ENCODE measurements at places on chromosomes 2 and 18.

- no peaks in the 10 kb centered on the region for H3K36me3 ChIP-seq
- peaks cover 7% of the 10 kb centered on the region for H3K4me1 ChIP-seq
- no peak overlapping the region for H3K4me3 ChIP-seq
- no peaks in the 10 kb centered on the region for H3K27me3 ChIP-seq
- H3K27ac ChIP-seq, result no peak overlapping the region
Measured at GRCh38 chr2:8252997-8253694, 428.7 kb upstream of the ID2 start.

DNA sequence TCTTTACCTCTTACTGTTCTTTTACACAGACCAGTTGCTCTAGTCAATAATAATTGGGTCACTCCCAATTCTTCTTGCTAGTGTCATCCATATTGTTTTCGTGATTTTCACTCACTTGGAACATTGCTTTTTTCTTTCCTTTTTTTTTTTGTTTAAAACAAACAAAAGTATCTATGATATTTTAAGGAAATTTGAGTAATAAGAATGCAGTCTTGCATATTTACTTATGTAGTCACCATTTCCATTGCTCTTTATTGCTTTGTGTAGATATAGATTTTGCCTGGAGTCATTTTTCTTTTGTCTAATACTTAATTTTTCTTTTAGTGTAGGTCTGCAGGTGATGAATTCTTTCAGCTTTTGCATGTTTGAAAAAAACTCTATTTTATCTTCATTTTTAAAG, 71.9 kb downstream of the WDR7 start:
- H3K36me3 ChIP-seq, result peaks cover 31% of the 10 kb centered on the region
- no peaks in the 10 kb centered on the region for H3K27me3 ChIP-seq
- no peak overlapping the region for H3K27ac ChIP-seq
- no peak overlapping the region for H3K4me3 ChIP-seq
- no peak for DNase-seq

DNA sequence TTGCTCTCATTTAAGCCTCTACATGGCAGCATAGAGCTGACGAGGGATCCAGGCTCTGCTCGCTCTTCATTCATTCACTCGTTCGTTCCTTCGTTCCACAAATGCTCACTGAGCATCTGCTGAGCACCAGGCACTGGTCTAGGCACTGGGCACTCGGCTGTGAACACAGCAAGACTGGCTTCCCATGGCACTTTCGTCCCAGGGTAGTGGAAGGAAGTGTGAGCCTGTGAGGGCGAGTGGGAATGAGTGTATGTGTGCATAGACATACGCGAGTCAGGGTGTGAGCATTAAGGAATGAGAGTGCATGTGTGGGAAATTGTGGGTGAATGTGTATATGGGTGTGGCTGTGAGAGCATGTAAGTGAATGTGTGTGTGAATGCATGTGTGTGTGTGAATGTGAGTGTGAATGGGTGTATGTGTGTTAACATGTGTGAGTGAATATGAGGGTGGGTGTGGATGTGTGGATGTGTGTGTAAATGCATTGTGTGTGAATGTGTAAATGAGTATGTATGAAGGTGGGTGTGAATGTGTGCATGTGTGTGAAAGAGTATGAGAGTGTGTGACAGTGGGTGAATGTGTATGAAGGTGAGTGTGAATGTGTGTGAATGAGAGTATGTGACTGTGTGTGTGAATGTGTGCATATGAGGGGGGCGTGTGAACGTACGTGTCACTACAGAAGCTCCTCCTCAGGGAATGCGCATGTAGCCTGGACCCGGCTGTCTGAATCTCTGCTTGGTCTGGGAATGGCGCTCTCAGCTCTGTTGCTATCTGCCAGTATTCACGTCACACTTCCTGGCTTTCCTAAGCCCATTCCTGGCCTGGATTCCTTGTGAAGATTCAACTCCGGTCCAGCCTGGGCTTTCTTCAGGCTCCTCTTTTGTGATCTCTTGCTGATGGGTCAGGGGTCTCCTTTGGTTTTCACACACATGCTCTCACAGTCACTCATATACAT, 28.8 kb downstream of the SNORC start:
- no peak overlapping the region for H3K27ac ChIP-seq
- no peaks in the 10 kb centered on the region for H3K36me3 ChIP-seq
- H3K4me3 ChIP-seq, result no peak overlapping the region
- no peaks in the 10 kb centered on the region for H3K4me1 ChIP-seq
- peaks cover 55% of the 10 kb centered on the region for H3K27me3 ChIP-seq
- no peak for DNase-seq

- no peaks in the 10 kb centered on the region for H3K4me1 ChIP-seq
- no peak for DNase-seq
- peaks cover 17% of the 10 kb centered on the region for H3K27me3 ChIP-seq
- no peak overlapping the region for H3K27ac ChIP-seq
Measured at GRCh38 chr18:286515-287310, 18.9 kb upstream of the THOC1 start.

- H3K36me3 ChIP-seq, result no peaks in the 10 kb centered on the region
- H3K27ac ChIP-seq, result no peak overlapping the region
- DNase-seq, result no peak
- no peaks in the 10 kb centered on the region for H3K4me1 ChIP-seq
- H3K4me3 ChIP-seq, result no peak overlapping the region
Measured at GRCh38 chr2:29755829-29756228, 165.6 kb downstream of the ALK start.

DNA sequence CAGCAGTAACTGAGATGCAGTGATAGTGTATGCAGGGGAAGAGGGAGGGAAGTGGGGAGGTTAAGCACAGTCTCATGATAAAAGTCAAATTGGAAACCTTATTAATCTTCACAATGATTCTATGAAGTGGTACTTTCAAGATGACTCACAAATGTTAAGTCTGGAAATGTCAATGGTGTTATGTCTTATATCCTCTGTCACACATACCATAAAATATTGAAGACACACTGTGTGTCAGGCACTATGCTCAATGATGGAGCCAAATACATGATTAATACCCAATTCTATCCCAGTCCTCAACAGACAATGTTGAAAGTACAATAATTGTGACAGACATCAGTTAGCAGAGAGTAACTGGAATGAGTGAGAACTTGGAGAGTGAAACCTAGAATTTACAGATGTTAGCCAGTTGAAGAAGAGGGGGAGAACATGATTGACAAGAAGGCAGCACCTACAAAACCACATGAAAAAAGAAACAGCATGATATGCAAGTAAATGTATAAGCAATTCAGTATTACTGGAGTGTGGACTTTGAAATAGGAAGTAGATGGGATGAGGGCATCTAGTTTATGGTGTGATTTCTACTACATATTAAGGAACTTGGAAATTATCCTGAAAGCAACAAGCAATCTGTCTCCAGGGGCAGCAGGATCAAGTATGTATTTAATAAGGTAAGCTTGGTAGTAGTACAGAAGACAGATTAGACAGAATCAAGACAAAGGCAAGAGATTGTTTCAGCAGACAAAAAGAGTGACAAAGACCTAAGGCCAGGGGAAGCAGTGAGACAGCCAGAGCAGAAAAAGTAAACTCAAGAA, 107.6 kb downstream of the STRN start:
- H3K4me1 ChIP-seq, result no peaks in the 10 kb centered on the region
- DNase-seq, result no peak
- H3K27me3 ChIP-seq, result no peaks in the 10 kb centered on the region
- H3K4me3 ChIP-seq, result no peak overlapping the region

DNA sequence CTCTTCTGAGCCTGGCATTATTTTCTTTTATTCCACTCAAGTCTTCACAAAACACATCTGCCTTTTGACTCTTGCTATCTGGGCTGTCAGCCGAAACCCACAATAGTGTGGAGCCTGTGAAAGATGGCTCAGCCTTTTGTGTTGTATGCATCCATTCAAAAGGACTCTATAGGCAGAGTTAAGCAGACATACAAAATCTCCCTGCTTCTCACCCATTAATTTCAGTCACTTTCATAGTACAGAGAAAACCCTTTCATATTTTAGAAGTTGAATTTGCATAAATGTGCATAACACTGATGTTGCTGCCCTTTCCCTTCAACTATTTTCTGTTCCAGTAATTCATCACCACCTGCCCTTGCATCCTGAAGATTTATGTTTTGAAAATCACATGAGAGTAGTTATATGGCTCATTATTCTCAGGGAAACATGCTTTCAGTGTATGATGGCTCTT, 154.6 kb downstream of the EVA1A start:
- H3K27me3 ChIP-seq, result peaks cover 67% of the 10 kb centered on the region
- H3K4me1 ChIP-seq, result no peaks in the 10 kb centered on the region
- H3K27ac ChIP-seq, result no peak overlapping the region
- H3K36me3 ChIP-seq, result no peaks in the 10 kb centered on the region
- no peak overlapping the region for H3K4me3 ChIP-seq
